NCI-H345 (cell line): ENCODE measurements at places on chromosomes 4 and X.

DNA sequence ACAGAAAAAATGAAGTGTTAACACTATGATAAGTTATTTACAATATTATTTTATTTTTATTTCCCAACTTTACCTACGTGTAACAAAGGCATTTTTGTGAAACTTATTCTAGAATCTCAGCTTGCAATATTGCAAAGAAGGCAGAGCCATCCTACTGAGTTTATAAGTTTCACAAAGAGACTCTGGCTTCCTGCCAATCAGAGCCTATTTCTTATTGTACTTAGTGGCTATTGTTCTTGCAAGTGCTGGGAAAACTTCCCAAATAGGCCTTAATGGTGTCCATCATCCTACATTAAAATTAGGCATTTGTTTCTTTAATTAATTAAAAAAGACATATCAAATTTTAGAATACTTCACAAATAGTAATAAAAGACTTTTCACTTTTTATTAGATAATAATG, 233.2 kb downstream of the EPHA5 start:
- no peak for DNase-seq

GRCh38 chrX:132119821-132120515, 7.9 kb downstream of the FRMD7 start:
- no peak for DNase-seq

- DNase-seq = no peak
Observed at GRCh38 chr4:21554500-21554899, 394.1 kb downstream of the KCNIP4 start.

- DNase-seq = no peak
Observed at GRCh38 chrX:19793471-19793870, 93.9 kb downstream of the SH3KBP1 start.

DNA sequence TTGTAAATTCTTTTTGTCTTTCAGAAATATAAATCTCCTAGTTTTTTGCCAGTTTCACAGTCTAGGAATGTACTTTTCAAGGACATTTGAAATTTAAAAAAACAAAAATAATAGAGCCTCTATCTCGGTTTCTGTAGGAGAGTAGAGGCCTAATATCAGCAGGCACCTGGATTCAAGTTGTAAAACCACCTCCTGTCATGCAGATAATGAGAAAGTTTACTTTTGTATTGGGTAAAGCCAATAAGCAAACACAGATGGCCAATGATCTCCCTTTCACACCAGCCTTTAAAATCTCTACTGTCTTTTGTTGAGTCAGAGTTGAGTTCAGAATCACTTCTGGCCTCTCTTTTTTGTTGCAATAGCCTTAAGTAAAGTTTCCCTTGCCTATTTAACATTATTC, 1499.9 kb downstream of the PCDH18 start:
- no peak for DNase-seq

DNA sequence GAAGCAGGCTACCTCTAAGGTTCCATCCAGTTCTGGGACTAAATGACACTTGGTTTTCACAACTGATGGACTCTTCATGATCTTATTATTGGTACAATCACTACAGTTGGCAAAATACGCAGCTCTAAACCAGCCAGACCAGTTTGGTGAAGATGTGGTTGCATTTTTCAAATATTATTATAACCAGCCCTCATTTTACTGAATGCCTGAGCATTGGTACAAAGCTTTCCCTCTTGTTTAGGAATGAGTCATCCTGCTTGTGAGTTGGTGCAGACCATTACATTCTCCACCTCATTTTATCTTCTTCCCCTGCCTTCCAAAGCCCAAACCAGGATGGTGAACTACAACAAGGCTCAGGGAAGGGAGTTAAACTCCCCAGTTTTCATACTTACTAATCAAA, 223.1 kb downstream of the KDR start:
- no peak for DNase-seq

GRCh38 chr4:174111422-174111821, 172.0 kb downstream of the FBXO8 start:
- DNase-seq = no peak

DNA sequence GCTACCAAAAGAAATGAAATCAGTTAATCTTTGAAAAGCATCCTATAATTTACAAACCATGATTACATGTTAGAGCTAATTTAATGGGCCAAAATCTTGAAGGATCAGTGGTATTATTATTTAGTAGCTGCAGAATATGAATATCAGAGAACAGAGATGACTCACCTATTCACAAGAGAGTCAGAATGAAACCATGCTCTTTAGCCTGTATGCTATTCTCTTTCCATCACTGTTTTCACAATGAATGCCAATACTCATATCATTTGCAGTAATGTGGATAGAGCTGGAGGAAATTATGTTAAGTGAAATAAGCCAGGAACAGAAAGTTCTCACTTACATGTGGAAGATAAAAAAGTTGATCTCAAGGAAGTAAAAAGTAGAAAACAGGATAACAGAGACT, 414.1 kb downstream of the CENPC start:
- no peak for DNase-seq

DNA sequence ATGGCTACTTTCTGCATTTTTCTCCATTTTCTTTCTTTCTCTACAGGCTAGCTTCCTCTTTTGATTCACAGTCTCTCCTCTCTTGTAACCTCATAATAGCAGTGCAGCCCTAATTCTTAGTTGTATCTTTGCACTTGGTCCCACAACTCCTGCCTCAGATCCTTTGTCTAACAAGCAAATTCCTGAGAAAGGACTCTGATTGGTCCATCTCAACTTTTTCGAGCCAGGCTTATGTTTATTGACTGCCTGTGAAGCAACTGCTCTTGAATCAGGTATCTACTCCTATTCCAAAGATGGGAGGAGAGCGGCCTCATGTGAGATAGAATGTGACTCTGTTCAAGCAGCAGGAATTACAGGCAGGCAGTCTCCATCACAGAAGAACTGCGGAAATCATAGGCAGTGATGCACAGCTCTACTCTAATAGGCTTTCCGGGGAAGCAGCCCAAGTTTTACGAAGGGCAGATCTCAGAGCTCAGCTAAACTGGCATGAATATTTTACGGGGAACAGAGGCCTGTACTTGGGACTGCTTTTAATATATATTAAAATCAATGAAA, 123.5 kb downstream of the GABRB1 start:
- DNase-seq = no peak

GRCh38 chr4:106355193-106355592, 13.4 kb downstream of the GIMD1 start:
- no peak for DNase-seq

- DNase-seq = no peak
Observed at GRCh38 chr4:102522031-102522440, 20.9 kb downstream of the NFKB1 start.

- no peak for DNase-seq
Observed at GRCh38 chr4:185868983-185869382, 57.0 kb upstream of the SORBS2 start.

GRCh38 chrX:56130031-56130430, 102.1 kb upstream of the KLF8 start:
- DNase-seq = no peak

DNA sequence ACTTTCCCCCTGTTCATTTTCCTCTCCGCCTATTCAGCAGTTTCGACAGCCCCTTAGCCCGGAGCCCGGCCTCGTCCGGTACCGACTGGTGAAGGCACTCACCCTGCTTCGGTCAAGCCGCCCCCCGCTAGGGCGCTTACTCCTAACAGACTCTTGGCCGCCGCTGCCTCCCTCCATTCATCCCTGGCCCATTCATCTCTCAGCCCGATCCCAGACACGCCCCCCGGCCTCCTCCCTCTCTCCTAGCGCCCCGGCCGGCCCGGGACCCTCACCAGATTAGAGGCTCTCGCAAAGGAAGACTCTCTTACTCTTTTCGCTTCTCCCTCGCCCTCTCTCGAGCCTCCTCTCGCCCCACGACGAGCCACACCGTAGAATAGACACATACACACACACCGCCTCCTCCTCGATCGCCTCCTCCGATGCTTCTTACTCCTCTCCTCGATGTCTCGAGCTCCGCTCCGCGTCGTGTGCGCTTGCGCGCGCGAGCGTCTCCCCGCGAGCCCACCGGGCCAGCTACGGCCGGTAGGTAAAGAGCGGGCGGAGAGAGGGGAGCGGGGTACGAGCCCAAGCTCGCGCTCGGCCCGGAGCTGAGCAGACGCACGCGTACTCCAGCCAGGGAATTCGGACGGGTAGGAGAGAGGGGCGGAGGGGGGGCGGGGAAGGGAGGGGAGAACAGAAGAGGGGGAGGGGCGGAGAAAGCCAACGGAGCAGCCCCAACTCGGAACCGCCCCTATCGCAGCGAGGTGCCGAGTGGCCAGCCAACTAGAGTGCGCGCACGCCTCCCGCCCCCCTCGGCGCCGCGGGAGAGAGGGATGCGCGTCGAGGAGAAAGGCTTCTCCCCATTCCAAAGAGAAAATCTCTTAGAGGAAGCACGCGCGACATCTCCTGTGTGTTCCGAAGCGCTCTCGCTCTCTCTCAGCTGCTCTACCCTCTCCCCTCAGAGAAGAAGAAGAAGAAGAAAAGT, at the start of gene WNK3:
Gene WNK3, minus strand, starts transcription at position 633 of the 964 bp plus-strand sequence.
- peak; percentile 92 for DNase-seq

- DNase-seq = peak; percentile 65
Observed at GRCh38 chrX:40108959-40109287, 11.2 kb upstream of the BCOR start.

DNA sequence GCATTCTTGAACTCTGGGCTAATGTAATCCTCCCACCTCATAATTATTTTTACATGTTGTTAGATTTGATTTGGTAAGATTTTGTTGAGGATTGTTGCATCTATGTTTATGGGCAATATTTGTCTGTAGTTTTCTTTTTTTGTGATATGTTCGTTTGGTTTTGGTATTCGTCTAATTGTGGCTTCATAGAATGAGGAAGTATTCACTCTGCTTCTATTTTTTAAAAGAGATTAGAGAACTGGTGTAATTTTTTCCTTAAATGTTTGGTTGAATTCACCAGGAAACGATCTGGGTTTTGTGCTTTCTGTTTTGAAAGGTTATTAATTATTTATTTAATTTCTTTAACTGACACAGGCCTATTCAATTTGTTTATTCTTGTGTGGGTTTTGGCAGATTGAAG, 161.2 kb upstream of the NUDT6 start:
- DNase-seq = no peak

DNA sequence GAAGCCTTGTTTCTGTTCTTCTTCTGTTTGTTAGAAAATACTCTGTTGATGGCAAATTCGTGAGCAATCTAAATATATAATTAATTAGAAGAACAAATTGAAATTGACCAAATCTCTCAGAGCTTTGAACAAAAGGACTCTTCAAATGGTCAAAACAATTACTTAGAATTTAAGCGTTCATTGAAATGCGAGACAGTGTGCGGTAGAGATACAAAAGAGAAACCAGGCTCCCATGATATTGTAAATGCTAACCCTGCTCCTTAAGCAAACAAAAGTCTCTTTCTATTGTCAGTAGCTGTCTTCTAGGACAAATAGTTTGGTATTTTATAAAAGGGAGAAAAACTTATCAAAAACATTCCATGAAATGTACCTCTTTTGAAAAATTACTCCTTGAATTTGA, 453.4 kb upstream of the MAGEB2 start:
- no peak for DNase-seq

DNA sequence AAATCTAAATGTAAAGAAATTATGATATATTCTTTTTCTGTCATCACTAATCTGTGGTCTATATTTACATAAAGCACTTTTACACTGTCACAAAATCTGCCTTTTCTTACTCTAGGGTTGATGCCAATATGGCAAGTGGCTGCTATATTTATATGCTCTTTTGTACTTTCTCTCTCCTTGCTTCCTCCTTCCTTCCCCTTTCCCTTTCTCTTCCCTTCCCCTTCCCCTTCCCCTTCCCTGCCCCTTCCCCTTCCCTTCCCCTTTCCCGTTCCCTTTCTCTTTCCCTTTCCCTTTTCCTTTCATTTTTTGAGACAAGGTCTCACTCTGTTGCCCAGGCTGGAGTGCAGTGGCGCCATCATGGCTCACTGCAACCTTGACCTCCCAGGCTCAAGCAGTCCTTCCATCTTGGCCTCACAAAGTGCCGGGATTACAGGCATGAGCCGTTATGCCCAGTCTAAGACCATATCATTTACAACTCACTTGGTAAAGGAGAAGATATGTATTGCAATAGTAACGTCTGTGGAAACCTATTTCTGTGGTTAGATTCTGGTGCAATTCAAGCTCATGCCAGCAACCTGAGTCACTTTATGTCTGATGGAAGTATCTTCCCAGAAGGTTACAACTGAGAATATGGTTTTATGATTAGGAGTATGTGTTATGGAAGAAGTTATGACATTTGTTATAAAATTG, 13.9 kb upstream of the PLAC8 start:
- no peak for DNase-seq

DNA sequence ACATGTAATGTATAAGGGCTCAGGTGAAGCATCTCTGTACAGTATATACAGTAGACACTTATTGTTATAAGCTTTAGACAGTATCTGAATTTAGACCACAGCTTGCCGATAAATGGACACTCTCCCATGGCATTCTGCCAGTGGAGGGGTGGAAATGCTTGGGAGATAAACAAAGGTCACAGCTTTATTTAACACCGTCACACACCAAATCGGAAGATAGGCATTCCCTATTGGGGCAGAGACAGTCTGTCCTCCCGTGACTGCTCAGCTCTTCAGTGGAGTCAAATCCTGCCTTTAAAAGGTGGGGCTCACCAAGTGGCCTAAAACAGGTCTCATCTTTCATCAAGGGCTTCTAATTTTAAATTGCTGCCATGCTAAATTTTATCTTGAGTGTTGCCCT, 178.8 kb downstream of the CAMK2D start:
- DNase-seq = no peak

DNA sequence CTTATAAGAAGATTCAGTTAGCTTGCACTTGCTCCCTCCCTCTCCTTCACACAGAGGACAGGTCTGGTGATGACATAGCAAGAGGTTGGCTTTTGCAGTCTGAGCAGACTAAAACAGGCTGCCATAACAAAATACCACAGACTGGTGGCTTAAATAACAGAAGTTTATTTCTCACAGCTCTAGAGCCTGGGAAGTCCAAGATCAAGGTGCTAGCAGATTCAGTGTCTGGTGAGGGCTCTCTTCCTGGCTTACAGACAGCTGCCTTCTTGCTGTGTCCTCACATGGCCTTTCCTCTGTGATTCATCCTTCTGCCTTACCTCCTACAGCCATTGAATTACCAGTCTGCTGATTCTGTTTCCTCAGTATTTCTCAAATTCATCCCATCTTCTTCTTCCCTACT, 13.1 kb downstream of the RP2 start:
- no peak for DNase-seq

GRCh38 chr4:94235825-94236224, 28.2 kb downstream of the SMARCAD1 start:
- no peak for DNase-seq

DNA sequence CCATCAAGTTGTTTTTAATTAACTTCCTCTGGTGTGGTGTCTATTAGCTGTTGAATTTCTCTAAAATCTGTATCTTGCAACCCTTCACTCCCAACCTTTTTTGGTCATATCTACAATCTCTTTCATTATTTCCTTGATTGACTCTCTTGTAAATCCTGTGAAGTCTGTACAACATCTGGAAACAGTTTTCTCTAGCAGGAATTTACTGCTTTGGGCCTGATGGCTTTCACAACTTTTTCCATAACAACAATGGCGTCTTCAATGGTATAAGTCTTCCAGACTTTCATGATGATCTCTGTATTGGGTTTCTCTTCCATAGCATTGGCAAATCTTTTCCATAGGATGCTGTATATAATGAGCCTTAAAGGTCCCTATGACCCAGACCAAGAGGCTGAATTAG, 49.0 kb downstream of the TBC1D19 start:
- no peak for DNase-seq
